ENCODE measurements at places on chromosomes 11 and 22.

GRCh38 chr11:94279996-94280395 lies 24.4 kb upstream of the IZUMO1R start:
- DNase-seq: no peak

GRCh38 chr11:76226626-76227025 lies 20.3 kb upstream of the WNT11 start:
- DNase-seq: no peak

GRCh38 chr11:84645988-84646694 lies 981.0 kb downstream of the DLG2 start:
- DNase-seq: no peak

DNA sequence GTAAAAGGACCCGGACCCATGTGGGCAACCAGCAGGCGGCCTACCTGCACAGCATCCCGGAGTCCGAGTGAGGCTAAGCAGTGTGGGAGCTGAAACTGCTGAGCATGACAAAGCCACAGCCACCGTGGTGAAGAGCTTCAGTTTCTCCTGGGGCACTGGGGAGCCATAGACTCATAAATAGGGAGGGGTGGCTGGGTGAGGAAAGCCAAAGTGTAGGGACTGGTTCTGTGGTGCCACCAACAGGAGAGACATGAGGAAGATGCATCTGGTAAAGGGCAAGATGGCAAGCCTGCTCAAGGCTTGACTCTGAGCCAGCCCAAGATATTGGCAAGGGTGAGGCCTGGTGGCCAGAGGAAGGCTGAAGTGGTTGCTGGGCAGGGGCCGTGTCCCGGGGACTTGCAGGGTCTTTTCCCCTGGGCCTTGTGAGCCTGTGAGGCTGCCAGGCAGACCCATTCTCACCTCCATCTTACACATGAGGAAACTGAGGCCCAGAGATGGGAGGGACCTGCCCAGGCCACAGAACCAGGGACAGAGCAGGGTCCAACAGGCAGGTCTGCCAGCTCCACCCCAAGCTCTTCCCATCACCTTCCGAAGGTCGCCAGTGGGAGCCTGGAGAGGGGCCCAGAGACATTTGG lies 30.4 kb downstream of the CYTH4 start:
- no peak for DNase-seq

DNA sequence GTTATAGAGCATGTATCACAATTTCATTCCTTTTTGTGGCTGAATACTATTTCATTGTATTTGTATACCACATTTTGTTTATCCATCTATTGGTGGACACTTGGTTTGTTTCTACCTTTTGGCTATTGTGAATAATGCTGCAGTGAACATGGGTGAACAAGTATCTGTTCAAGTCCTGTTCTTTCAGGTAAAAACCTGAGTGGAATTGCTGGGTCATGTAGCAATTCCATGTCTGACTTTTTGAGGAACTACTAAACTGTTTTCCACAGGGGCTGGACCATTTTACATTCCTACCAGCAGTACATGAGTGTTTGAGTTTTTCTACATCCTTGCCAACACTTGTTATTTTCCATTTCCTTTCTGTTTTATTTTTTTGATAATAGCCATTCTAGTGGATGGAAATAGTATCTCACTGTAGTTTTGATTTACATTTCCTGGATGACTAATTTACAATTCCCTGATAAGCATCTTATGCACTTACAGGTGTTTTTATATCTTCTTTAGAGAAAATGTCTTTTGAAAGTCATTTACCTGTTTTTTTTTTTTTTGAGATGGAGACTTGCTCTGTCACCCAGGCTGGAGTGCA lies 12.2 kb downstream of the CABIN1 start:
- DNase-seq: no peak

GRCh38 chr11:13238879-13239514 lies 38.6 kb upstream of the BMAL1 start:
- DNase-seq: peak; percentile 66

GRCh38 chr11:68471360-68472340 lies 11.1 kb downstream of the PPP6R3 start:
- DNase-seq: no peak

DNA sequence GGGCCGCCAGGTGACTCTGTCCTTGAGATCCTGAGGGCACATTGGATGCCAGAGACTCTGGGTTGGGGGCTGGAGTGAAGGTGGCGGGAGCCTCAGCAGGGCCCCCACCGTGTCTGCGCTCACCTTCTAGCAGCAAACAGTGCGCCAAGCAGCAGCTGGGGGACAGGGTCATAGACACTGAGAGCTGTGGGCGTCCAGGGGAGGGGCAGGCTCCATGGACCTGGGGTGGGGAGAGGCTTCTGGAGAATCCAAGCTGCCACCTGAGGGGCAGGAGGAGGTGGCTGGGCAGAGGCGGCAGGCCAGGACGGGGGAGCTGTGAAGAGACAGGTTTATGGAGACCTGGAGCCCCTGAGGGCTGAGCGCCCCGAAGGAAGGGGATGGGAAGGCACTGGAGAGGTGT lies 8.0 kb downstream of the PHRF1 start:
- no peak for DNase-seq

DNA sequence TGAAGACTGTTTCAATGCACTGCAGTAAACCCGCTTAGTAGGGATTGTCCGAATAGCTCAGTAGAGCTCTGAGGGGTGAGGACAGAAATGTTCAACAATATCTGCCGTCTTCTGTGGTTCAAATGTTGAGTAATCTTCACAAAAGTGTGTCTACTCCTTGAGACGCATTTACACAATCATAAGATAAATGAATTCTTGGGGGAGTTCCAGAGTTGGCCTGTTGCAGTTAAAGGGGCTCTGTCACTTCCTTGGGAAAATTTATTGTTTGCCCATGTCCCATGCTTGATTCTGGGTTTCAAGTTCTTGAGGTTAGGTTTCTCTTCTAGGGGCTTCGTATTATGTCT lies 614 bp downstream of the ANO3 start:
- no peak for DNase-seq

GRCh38 chr11:8365216-8365941 lies 101.7 kb upstream of the LMO1 start:
- no peak for DNase-seq

GRCh38 chr11:3093281-3094191 lies 36.3 kb upstream of the CARS1 start:
- peak; percentile 65 for DNase-seq

- no peak for DNase-seq
Observed at GRCh38 chr22:32199341-32199740, 5.5 kb downstream of the RFPL2 start.

GRCh38 chr11:83025267-83025704 lies 46.4 kb downstream of the RAB30 start:
- no peak for DNase-seq

DNA sequence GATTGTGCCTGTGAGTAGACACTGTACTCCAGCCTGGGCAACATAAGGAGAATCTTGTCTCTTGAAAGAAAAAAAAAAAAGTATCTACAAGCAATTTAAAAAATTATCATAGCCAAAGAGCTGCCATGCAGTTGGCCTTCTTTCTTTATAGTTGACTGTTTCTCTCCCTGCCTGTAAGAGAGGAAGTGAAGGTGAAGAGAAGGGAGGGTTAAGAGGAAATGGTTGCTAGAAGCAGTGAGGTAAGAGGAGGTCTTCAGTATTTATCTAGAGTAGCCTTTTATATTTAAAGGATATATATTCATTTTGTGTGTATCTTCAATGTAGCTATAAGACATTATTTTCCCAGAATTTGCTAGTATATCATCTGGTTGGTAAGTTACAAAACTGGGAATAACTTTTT lies 217.9 kb downstream of the TMEM135 start:
- no peak for DNase-seq

- DNase-seq: no peak
Observed at GRCh38 chr11:21485006-21485405, 707.9 kb upstream of the ANO5 start.

DNA sequence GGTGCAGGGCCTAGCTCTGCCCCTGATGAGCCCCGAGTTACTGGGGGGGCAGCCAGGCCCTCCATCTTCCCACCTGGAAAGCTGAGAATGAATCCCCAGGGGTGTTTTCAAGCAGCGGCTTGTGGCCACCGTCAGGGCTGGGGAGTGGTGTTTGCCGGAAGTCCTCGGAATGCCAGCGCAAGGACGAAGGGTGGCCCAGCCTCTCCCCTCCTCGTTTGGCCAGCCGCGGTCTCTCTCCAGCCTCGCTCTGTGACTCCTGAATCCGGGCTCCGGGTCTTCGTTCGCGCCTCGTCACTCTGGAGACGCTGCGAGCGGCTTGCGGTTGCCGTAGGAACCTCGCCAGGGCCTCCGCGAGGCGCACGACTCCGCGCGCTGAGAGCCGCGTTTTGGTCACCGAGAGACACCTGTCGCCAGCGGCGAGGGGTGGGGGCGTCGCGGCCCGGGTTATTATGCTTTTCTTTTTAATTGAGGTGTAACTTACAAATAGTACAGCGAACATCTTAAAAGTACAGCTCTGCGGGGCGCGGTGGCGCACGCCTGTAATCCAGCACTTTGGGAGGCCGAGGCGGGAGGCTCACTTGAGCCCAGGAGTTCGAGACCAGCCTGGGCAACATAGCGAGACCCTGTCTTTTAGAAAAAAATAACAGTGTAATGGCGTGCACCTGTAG lies 6.3 kb upstream of the KDELR3 start:
- peak; percentile 90 for DNase-seq

- no peak for DNase-seq
Observed at GRCh38 chr11:69317401-69318092, 23.6 kb downstream of the MYEOV start.

DNA sequence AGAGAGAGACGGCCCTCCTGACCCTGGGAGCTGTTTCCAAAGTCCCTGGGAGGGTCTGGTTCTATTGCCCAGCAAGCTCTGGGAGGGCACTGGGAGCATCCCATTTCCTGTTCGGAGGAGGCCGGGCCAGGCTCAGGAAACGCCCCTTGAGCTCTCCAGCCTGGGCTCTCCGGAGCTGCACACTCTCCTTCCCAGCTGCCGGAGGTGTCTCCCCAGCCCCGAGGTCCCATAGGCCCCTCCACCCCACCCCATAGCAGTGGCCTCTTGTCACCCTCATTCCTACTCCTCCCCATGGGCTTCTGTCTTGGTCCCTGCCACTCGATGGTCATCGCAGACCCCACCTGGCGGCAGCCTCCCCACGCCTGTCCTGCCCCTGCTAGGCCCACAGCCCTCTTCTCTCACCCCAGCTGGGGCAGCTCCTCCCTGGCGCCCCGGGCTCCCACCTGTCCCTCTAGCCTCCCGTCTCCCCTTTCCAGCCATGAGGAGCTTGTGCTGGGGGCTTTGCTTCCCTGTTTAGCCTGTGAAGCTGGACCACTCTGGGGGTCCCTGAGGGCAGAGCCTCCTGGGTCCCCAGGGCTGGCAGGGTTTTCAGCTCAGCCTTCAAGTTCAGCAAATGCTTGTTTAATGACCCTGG lies 2.8 kb downstream of the TSPAN32 start:
- no peak for DNase-seq

Data from iPS-NIHi11 (cell line).